ENCODE measurements at places on chromosomes 6 and 20.

GRCh38 chr20:17562804-17563305 lies 7.0 kb upstream of the DSTN start:
- peak; percentile 42 for DNase-seq

DNA sequence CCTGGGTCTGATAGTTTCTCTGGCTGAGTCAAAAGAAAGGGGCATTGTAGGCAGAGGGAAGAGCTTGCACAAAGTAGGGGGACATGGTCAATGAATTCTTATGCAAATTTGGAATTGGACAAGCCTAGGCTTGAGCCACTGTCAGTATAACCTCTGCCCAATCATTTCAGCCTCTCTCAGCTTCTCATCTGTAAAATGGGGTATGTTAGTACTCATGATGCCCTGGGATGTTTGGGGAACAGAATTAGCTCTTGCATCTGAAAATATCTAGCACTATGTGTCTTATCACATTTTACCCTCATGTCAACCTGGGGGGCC lies 148.6 kb downstream of the DHX35 start:
- no peak for DNase-seq

DNA sequence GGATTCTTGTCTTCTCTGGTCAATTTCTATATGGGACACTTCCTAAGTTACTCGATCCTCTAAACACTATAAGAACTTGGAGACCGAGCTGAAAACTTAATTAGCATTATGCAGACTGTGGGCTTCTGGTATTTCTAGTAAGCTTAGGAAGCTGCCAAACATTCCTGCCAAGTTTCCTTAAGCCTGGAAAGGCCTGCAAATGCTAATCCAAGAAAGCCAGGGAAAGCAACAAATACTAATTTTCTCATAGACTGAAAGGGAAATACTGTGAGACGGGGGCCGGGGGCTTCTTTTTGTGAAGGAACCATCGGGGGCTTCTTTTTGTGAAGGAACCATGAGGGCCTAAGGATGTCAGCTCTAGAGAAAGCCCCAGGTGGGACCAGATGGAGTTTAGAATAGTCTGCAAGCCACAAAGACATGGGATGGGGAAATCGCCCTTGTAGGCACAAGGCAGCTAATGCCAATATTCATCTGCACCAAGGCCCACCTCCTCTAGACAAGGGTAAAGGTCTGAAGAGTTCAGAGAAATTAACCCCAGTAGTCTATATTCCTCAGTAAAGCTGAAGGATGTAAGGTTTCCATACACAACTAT lies 332.4 kb upstream of the PRDM1 start:
- no peak for DNase-seq

DNA sequence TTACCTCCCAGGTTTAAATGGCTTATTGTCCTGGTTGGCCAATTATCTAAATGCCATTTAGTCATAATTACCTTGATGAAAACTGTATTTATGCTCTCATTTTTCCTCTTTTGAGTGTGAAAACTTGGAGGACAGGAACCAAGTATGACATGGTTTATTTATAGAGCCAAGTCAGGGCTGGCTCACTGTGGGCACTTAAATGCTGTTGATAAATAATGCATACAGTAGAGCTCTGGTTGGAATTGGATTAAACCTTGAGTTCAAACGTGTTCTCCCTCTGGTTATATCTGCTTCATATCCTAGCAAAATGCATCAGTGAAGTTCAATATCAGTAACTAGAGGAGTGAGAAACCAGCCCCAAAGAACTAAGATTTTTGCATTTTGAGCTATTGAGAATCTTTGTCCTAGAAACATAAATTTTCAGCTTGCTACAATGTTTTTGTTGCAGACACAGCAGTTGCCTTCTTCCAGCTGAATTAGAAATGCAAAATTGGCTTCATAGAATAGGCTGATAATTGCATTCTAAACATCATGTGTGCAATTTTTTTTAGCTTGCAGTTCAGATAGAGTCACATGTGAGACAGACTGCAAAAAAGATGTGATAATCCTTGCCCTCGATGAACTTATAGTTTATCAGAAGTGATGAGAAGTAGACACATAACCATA lies 255.8 kb downstream of the BTBD3 start:
- DNase-seq, result no peak

- DNase-seq, result peak; percentile 23
Measured at GRCh38 chr20:47981222-47981621, 195.9 kb upstream of the SULF2 start.

DNA sequence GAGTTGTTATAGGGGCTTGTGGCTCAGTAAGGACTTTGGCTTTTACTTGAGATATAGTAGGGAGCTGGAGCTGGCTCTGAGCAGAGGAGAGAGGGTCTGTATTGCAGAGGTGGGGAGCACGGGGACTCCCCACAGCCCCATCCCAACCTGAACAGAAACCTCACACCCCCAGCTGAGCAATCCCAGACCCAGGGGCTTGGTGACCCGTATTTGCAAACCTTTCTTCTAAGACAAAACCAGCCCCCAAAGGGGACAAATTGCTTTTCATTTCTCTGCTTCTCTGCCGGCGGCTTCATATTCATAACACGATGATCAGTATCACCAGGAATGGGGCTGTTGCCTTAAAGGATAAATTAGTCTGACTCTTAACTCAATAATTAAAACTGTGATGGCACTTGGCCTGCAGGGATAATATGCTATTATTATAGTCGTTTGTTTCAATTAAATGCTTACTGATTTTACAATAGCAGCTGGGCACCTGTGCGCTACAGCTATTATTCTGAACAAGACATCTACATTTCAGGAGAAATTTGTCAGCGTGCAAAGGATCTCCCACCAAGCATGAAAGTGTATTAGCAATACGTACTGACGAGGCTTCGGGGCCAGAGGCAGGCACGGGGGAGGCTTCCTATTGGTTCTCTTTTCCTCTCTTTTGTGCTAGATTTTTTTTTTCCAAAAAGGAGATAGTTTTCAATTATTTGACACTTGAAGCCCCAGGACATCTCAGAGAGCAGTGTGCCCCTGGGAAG lies 118.1 kb downstream of the TOX2 start:
- no peak for DNase-seq

GRCh38 chr6:17923401-17923863 lies 64.0 kb downstream of the KIF13A start:
- DNase-seq, result peak; percentile 64

GRCh38 chr6:107817784-107818183 lies 6.3 kb downstream of the SCML4 start:
- DNase-seq, result no peak

- DNase-seq, result no peak
Measured at GRCh38 chr6:46323312-46323965, 152.7 kb upstream of the ENPP5 start.

DNA sequence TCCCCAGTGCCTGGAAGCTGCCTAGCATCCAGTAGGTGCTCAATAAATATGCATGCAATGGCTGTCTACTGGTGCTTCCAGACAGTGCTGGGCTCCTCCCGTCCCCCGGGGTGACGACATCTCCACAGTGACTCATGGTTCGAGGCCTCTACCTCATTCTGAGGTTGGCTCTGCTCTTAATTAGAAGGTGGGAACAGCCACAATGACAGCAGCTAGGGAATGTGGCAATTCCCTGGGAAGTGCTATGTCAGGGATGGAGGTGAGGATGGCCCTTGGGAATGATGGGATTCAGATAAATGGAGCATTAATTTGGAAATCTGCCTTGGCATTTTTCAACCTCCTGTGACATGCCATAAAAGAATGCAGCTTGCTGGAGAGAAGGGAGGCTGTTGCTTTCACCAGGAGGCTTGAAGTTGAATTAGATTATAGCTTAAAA lies 43.5 kb upstream of the NFATC2 start:
- DNase-seq, result no peak

GRCh38 chr20:38199501-38200390 lies 34.7 kb upstream of the TGM2 start:
- DNase-seq, result no peak
